Epithelial cell of esophagus (primary cell): ENCODE measurements at places on chromosomes 1 and 21.

- DNase-seq, result no peak
Observed at GRCh38 chr1:76234061-76234460, 159.5 kb downstream of the ST6GALNAC3 start.

DNA sequence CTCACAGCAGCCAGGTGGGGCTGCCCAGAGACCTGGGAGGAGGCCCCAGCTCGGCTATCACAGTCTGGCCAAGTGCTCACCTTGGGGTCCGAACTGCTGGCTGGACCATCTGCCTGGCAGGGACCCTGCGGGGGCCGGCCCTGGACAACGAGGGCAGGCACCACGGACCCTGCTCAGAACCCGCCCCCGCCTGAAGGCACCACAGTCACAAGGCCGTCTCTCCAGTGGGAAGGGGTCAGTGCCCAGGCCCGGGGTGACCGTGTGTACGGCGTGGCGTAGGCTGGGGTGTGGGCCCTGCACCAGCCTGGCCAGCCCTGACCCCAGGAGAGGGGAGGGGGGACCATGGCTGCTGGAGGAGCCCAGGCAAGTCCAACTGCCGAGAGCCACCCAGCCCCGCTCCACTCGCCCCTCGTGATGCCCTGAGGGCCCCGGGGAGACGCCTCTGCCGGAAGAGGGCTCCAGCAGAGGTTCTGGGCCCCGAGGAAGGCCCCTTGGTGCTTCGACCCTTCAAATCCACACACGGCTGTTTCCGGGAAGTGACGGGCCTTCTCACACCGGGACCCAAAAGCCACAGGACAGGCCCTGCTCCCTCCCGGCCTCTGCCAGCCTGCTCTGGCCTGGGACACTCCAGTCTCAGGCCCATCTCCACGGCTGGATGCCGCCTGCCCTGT is 11.2 kb upstream of the RNF223 start:
- DNase-seq, result no peak

- peak; percentile 73 for DNase-seq
Observed at GRCh38 chr1:172906778-172907592, 143.8 kb downstream of the TNFSF18 start.

GRCh38 chr1:78440381-78440793 is 50.4 kb upstream of the PTGFR start:
- peak; percentile 61 for DNase-seq

DNA sequence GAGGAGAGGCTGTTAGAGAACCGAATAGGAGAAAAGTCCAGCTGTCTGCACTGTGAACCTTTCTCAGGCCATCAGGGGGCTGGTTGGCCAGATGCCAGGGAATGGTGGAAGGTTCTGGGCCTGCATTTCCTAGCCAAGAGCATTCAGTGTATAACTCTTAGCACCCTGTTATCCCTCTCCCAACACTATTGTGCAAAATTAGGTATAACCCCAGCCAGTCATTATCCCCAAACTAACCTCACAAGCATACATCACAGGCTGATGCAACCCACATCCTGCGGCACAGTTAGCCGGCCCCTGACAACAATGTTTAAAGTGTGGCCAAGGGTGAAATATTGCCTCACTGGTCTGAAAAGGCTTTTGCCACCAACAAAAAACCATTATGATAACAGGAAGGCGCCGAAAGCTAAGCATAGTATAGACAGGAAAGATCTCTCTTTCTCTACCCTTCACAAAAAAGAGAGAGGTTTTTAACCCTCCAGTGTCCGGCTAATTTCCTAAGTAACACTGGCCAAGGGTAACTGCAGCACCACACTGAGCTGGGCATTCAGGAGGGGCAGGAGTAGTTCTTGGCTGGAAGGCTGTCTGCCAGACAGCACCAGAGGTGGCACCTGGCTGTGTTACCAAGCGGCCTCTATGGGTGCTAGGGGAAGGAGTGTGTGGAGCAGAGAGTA is 77.3 kb upstream of the BCAR3 start:
- DNase-seq, result peak; percentile 29

DNA sequence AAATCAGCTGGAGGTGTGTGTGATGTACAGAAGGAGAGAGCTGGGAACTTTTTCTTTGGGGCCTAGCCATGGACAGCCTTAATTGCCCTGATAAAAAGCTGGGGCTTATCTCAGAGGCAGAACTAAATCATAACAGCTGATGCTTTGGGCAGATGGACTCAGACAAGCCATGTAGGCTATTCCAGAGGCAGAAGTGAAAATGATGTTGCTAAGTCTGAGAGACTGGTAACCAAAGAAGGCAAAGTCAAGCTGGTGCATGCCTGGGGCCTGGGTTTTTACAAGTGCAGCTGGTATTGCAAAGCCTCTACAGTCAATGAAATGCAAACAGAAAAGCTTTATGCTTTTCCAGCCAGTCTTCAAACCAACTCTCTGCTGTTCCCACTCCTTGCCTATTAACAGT is 39.0 kb upstream of the LMX1A start:
- peak; percentile 19 for DNase-seq

DNA sequence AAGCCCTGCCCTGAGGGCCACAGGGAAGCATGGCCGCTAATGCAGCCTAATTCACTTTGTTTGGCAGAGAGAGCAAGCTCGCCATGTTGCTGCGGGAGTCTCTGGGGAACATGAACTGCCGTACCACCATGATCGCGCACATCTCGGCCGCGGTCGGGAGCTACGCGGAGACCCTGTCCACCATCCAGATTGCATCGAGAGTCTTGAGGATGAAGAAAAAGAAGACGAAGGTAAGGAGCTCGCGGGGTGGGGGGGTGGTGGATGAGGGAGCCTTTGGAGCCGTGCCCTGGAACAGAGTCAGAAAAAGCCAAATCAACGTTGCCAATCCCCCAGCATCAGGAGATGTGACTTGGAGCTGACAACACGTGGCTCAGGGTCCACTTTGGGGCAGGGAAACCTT is 529.4 kb downstream of the KIF26B start:
- DNase-seq, result no peak

GRCh38 chr21:29870814-29871213 is 69.0 kb downstream of the GRIK1 start:
- peak; percentile 6 for DNase-seq

- peak; percentile 71 for DNase-seq
Observed at GRCh38 chr1:44786138-44786840, 1.7 kb downstream of the BEST4 start.
